Epithelial cell of esophagus (primary cell): ENCODE measurements at places on chromosomes 5 and 9.

- DNase-seq: no peak
These were observed 66.7 kb downstream of the PSD2 start for GRCh38 chr5:139862313-139862712.

DNA sequence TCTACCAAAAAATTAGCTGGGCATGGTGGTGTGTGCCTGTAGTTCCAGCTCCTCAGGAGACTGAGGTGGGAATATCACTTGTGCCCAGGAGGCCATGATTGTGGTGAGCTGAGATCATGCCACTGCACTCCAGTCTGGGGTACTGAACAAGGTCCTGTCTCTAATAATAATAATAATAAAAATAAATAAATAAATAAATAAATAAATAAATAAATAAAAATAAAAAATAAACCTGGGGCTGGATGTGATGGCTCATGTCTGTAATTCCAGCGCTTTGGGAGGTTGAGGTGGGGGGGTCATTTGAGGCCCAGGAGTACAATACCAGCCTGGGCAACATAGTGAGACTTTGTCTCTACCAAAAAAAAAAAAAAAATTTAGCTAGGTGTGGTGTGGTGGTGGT, 113.7 kb downstream of the ARHGEF28 start:
- no peak for DNase-seq

GRCh38 chr9:83473488-83473971, 64.7 kb downstream of the FRMD3 start:
- no peak for DNase-seq

DNA sequence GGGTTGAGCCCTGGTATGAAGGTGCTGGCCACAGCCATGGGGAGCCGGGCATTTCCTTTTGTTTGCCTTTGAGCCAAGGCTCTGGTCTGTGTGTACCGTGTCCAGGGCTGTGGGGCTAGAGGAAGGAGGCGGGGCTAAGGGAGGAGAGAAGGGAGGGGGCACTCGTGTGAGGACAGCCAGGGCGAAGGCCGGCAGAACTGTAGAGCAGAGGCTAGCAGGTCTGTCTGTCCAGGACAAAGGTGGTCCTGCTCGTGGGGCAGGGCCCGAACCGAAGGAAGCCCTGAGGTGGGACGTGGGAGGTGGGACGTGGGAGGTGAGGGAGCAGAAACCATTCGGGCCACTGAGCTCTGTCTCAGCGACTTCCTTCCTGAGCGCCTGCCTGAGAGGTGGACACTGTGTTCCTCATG, 41.3 kb upstream of the TESK1 start:
- no peak for DNase-seq

DNA sequence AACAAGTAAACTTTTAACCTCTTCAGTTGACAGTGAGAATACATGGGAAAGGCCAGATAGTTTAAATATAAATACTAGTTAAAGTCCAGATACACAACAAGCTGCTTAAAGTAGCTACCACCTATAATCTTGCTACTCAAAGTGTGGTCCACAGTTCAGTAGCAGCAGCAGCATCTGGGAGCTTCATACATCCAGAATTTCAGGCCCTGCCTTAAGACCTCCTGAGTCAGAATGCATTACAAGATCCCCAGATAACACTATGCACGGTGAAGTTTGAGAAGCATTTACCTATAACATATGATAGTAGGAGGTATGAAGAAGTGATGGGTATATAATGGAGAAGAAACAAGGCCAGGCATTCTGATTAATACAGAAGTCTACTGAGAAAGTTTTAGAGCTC, 244.5 kb downstream of the EFNA5 start:
- DNase-seq: no peak

GRCh38 chr5:145697251-145697990, 137.7 kb downstream of the PRELID2 start:
- peak; percentile 65 for DNase-seq

DNA sequence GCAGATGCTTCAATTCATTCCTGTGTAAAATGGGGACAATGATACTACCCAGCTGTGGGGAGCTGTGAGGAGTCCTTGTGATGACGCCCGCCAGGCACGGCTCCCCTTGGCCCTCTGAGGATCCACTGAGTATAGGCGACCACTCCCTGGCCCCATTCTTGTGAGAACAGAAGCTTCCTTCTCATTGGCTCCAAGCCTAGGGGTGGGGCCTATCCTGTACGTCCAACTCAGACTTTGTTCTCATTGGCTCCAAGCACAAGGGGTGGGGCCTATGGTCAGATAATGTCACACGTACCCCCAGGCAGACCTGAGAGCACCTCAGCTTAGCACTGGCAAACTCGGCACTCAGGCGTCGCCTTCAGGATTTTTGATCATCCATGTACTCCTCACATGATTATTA, 232.9 kb upstream of the MVB12B start:
- DNase-seq: no peak

DNA sequence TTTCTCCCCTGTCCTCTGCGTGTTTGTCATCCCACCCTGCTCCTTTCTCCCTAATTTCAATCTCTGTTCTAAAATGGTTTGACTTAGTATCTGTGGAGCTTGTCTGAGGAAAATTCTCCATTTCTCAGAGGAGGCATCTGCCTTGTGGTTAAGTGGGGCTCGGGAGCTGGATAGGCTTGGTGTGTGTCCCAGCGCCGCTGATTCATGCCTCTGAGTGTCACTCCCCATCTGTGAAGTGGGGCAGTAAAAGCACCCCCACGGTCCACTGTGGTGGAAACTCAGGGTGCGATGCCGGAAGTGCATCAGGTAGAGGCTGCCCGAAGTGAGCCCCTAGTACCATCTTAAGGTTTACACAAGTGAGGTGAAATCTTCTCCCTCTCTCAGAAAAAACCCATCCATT, 37.6 kb downstream of the LRSAM1 start:
- no peak for DNase-seq

DNA sequence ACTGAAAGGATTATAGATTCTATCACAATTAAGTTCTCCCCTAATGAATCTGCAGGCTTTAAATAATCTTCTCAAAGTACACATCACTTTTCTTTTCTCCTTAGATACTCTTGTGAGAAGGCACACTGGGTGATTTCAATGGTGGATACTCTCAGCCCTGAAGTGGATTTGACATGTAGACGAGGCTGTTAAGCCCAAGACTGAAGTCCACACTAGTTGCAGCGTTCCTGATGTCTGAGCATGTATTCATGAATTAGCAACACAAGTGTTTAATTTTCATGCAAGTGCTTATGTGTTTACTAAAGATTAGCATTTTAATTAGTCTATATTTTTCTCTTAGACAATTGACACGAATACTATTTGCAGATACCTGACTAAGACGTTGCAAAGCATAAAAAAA, 218.9 kb downstream of the TMEM161B start:
- DNase-seq: no peak

- DNase-seq: no peak
These were observed 232.0 kb downstream of the RFK start for GRCh38 chr9:76162086-76162730.

DNA sequence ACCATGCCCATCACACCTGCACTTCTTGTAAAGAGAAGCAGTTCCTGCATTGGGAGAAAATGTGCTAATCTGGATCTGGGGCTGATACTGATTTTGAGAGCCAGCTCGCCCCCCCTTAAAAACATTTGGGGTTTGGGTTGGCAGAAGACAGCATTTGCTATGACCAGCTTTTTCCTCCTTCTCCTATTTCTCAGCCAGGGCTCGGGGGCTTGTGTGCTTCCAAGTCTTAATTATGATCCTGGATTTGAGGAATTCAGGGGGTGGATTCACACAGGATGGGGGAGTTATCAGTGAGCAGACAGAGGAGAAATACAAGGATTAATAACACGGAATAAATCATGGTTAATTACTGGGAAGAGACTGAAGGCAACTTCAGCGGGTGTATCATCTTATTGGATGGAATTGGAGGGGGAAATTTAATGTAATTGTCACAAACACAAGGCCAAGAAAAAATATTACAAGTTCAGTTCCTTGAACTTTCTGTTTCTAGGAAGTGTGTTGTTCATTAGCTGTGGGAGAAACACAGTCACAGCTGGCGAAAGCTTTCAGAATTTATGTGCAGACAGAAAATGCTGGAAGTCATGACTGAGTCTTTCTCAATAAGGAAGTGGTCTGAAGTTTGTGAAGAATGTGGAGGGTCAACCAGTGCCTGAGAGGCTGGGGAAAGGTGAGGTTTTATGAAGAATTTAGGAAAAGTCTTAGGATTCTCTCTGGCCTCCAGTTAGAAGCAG, 15.3 kb downstream of the C9orf152 start:
- no peak for DNase-seq

DNA sequence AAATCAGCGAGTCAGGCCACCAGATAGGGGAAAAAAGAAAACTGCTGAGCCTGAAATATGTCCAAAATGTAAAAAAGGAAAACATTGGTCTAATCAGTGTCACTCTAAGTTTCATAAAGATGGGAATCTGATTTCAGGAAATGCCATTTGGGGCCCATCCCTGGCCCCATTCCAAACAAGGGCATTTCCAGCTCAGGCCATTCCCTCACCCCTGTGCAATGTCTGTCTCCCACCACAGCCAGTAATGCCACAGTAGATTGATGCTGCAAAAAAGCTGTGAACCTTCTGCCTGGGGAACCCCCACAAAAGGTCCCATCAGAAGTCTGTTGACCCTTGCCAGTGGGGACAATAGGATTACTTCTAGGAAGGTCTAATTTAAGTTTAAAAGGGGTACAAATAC, 199.6 kb downstream of the YTHDC2 start:
- DNase-seq: no peak

- no peak for DNase-seq
These were observed 130.3 kb upstream of the TBC1D2 start for GRCh38 chr9:98385751-98386150.
